ENCODE measurements at places on chromosomes 16 and 17.

- no peak for DNase-seq
These were observed 8.0 kb downstream of the POLR3K start for GRCh38 chr16:45454-45853.

DNA sequence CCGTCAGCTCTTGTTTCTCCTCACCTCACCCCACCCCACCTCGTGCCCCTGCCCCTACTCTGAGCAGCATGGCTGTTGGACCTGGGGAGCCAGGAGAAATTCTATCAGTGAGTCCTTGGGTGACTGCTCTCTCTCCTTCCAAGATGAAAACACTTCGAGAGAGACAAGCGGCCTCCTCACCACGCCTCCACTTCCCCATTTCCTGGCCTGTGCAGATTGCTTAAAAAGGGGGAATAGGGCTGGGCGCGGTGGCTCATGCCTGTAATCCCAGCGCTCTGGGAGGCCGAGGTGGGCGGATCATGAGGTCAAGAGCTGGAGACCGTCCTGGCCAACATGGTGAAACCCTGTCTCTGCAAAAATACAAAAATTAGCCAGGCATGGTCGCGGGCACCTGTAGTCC, 9.5 kb downstream of the DLX4 start:
- DNase-seq: no peak

DNA sequence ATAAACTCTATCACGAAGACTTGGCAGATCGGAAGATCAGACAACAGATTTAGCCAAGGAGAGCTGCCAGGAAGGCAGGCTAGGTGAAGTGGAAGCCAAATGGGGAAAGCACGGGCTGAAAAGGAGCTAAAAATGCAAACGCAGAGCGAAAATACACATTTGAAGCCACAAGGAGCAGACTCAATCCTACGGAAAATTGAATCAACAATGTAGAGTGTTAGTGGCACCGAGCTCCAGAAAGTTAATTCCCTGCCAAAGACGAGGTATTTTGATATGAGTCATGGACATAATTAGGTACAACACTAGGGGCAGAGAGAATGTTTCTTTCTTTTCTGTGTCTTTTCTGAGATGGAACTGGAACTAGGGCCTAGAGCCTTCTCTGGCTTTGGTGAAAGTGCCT, 20.7 kb downstream of the GSG1L start:
- no peak for DNase-seq

DNA sequence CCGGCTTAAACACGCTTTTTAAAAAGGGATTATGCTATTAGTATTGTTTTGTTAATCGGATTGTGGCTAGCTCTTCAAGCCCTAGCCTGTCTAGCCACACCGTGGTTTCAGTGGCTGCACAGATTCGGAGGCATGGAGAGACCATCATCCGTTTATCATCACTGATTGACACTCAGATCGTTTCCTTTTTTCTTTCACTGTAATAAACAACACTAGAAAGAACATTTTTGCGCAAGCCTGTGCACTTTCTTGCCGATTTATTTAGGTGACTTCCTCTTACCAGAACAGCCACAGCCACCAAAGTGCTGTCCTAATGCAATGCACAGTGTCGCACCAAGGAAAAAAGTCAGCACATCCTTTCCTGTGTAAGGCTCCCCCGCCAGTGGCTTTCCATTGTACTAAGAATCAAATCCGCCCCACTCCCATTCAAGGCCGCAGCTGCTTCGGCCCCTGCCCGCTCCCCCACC, 78.2 kb downstream of the CRISPLD2 start:
- no peak for DNase-seq

All from activated T-cell treated with anti-CD3 and anti-CD28 coated beads, Interleukin-2, amount 50 U/mL, for 48 hours (primary cell).